Activated naive CD8-positive, alpha-beta T cell treated with anti-CD3 and anti-CD28 coated beads, Interleukin-2, amount 10 ng/mL, durations not matched to agents 7 days and 5 days (primary cell): ENCODE measurements at places on chromosomes 11 and 22.
A peak's percentile ranks its signal among the peaks of the same experiment; 100 is the strongest.

DNA sequence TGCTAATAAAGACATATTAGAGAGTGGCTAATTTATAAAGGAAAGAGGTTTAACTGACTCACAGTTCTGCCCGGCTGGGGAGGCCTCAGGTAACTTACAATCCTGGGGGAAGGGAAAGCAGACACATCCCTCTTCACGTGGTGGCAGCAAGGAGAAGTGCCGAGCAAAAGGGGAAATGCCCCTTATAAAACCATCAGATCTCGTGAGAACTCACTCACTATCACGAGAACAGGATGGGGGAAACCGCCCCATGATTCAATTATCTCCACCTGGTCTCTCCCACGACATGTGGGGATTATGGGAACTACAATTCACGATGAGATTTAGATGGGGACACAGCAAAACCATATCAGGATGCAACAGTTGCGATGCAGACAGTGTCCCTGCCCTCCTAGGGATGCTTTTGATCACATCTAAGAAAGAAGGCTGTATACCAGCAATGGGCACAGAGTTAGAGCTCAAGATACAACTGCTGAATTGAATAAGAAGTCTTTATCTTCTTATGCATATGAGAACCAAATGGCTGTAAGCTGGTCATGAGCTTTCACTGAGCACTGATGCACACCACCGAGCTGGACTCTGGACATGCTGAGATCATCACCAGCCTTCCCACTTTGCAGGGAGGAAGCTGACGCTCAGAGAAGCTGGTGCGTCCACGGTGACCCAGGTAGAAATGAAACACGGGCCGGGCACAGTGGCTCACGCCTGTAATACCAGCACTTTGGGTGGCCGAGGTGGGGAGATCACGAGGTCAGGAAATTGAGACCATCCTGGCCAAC, 255.2 kb downstream of the MN1 start:
- no peak for DNase-seq

GRCh38 chr11:33633251-33634003, 67.2 kb downstream of the C11orf91 start:
- no peak for DNase-seq

GRCh38 chr11:61541598-61541997, 33.0 kb downstream of the LRRC10B start:
- DNase-seq: no peak

DNA sequence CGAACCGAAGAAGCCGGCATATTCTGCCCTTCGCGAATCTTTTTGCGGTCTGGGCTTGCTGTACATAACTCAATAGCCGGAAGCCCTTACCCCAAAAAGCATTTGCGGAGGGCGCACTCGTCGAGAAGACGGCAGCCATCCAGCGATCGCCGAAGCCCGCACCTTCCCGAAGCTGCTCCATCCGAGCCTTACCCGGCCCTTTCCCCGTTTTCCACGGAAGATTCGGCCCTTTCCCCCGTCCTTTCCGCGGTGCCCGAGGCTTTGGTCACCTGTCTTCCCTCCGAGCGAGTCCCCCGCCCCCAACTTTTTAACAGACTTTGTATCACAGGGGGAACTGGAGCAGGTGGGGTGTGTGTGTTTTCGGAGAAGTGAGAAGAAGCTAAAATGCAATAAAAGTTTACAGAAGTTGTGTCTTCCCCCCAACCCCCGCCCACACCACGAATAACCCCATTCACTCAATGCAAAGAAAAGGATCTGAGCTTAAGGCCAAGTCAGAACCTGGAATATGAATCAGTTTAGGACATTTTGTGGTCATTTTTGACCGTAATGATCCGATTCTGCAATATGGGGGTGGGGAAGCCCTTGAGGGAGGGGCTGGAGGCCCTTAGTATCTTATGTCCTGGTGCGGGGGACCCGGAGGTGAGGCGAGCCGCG, 99.0 kb upstream of the HSD17B12 start:
- DNase-seq: no peak

- no peak for DNase-seq
Measured at GRCh38 chr22:43743131-43743530, 69.0 kb downstream of the EFCAB6 start.

DNA sequence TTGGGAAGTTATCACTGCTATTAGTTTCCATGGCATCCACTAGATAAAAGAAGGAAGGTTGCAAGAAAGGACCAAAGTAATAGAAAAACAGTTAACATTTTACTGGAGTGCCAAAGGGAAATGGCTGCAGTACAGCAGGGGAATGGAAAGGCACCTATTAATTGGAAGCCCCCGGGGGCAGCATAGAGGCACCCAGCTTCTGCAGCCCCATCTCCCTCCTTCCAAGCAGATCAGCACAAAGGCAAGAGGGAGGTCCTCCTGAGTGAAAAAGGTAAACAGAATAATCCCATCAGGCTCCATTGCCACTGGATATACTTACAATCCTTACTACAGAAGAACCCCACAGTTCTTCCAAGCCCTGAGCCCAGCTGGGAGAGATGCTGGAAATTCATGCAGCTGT, 887.1 kb downstream of the DLG2 start:
- DNase-seq: no peak

- DNase-seq: no peak
Measured at GRCh38 chr22:25482868-25483639, 81.4 kb upstream of the GRK3 start.

DNA sequence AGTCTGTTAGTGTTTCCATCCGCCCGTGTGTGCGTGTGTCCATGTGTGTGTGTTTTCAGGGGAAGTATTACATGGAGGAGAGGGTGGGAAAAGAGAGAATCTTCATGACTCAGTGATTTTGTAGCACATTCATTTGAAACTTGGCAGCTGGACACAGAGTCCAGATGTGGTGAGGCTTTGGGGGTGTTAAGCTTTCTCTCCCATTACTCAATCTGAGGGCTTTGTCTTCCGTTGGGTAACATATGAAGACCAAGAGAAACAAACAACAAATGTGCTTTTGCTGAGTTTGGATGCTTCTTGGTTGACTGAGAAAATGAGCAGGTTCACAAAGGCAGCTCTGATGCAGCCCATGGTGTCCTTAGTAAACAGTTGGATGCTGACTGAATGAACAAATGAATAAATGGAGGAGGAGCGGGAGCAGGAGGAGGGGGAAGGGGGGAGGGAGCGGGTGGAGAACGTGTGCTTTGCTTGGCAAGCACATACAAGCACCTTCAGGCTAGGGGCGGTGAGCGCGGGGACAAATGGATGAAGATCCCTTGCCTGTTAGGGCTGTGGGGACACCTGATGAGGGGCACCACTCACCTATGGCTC, 104.3 kb downstream of the ST3GAL4 start:
- no peak for DNase-seq

- no peak for DNase-seq
Measured at GRCh38 chr22:40028098-40028425, 33.3 kb downstream of the FAM83F start.

DNA sequence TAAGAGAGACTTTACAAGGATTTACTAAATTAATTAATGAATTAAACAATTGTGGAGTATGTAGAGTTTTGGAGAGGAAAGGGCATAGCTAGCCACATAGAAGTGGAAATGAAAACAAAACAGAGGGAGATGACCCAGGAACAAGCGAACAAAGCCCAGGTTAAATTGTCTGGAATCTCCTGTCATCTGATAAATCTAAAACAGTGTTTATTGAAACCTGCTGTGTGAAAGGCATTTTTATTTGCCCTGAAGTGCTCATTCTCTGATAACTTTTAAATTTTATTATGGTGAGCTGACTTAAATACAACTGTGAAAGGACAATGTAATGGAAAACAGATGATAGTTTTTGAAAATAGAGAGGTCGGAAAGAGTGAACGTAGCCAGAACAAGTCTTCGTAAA, 682.8 kb upstream of the KIRREL3 start:
- DNase-seq: no peak

DNA sequence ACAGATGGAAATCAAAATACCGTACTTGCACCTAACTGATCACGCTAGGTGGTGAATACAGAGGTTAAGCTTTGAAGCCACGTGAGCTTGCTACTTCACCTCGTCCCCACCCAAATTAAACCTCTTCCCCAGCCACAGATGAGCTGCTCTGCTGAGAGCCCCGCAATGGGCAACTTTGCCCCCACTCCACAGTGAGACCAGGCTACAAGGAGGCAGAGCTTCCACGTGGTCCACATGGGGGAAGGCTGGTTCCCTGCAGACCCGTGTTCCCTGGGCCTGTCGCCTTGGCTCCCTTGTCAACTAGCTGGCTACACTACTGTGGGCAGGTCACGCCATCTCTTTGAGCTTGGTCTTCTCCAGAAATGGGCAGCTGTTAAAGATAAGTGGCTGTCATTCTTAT, 10.9 kb downstream of the CD5 start:
- DNase-seq: no peak

- DNase-seq: no peak
Measured at GRCh38 chr11:59427068-59427382, 812 bp upstream of the OR5A2 start.

DNA sequence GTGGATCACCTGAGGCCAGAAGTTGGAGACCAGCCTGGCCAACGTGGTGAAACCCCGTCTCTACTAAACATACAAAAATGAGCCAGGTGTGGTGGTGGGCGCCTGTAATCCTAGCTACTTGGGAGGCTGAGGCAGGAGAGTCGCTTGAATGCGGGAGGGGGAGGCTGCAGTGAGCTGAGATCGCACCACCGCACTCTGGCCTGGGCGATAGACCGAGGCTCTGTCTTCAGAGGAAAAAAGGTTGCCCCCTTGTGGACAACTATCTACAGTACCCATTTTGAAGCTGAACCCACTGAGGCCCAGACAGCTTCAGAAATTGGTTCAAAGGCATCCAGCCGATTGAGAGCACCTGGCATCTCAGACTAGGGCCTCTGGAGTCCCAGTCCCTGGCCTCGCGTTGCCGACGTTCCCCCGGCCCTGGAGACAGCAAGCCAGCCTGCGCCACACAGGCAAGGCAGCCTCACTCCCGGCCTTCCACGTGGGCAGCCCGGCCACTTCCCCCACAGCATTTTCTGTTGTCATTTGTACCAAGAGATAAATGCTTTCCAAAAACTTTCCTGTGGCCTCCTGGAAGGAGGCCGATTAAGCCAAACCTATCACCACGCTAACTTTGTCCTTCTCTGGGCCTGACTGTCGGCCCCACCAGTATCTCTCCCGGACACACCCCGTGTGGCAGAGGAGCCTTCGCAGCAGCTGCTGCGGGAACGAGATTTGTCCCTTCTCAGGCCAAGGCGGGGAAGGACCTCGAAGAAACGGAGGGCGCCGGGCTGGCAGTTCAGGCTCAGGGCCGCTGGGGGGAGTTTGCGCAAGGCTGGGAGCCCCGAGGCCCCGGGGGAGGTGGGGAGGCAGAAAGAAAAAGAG, 82.8 kb downstream of the FLI1 start:
- no peak for DNase-seq

DNA sequence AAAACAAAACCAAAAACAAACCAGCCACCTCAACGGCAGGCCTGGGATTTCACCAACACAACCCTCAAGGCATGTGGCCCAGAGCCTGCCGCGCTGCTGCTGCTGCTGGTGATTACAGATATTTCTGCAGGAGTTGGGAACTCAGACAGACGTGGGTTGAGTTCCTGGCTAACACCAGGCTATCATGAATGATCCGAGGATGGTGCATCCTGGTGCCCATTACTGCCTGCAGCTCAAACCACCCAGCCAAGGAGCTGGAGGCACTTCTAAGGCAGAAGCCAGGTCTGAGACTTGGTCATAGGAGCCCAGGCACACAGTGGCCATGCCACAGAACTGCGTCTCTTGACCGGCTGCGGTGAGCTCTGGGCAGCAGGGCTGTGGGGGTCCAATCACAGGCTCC, 151.8 kb downstream of the MPPED1 start:
- DNase-seq: no peak

DNA sequence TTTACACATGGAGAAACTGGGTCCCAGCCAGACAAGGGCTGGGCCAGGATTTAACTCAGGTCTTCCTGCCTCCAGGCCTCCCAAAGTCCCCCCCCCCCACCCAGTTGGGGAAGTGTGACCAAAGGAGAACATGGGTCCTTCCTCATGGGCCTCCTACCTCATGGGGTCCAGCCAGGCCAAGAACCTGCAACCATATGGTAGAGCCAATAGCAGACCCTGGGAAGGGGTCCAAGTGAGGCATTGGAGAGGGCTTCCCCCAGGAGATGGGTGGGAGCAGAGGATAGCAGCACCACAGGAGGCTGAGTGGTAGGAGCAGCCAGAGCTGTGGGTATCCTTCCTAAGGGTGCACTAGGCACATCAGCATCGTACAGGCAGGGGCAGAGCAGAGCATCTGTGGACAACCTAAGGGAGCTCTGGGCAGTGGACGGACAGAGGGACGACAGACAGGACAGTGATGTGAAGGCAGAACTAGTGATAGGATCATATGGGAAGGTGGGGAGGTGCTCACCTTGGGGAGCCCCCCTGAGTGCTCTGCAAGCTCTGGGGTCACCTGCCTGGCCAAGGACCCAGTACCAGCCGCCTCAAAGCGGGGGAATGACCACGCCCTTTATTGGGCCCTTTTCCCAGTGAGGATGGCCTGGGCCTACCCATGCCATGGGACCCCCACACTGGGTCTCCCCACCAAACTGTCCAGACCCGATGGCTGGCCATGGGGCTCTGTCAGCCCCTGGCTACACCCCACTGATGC, 4.5 kb downstream of the ARVCF start:
- no peak for DNase-seq

- DNase-seq: peak; percentile 89
Measured at GRCh38 chr11:34174412-34175041, 69.1 kb downstream of the NAT10 start.

GRCh38 chr11:109697140-109697843, 275.3 kb downstream of the C11orf87 start:
- DNase-seq: no peak

DNA sequence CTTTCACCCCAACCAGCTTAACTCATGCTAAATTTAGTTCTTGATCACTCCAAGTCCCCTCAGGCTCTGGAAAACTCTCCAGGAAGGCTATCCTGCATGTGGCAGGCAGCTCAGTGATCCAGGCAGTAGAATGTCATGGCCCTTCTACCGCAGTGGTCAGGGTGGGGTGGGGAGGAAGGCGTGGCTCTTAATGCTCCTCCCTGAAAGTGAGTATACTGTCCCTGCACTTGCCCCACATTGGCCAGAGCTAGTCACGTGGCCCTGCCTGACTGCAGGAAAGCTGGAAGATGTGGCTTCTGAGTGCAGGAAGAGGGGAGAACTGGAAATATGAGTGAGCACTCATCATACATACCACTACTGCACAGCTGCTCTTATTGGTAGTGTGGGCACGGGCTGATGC, 102.1 kb downstream of the GRAMD1B start:
- no peak for DNase-seq

GRCh38 chr22:32602154-32602553, 127.5 kb downstream of the FBXO7 start:
- DNase-seq: no peak

- no peak for DNase-seq
Measured at GRCh38 chr22:49372530-49373288, 455.0 kb downstream of the BRD1 start.
